ENCODE measurements at places on chromosomes 1 and 21.

DNA sequence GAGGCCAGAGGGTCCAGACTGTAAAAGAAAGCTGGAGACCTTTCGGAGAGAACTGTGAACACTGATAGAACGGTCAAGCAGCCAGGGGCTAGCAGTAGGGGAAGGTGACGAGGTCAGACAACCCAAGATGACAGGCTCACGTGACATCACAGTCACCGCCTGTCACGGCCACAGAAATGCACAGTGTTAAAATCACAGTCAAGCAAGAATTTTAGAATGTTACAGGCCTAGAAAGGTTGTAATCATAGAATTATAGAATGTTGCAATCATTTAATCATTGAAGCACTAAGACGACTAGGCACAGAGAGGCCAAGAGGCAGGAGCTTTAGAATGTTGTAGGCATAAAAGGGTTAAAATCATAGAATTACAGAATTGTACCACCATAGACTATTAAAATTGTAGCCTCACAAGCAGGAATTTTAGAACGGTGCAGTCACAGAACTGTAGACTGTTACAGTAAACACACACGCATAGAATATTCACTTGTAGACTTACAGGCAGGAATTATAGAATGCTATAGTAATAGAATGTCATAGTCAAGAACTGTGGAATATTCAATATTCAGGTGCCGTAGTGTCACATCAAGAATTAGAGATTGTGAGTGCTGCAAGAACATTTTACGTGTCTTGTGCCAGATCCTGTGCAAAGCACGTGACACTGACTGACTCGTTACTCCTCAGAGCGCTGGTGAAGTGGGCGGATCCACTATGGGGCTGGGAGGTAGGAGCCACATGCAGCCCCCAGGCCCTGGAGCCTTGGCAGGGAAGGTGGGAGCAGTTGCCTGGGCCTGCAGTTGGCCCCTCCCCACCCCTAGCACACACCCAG, 118.1 kb downstream of the EPHB2 start:
- DNase-seq = no peak

DNA sequence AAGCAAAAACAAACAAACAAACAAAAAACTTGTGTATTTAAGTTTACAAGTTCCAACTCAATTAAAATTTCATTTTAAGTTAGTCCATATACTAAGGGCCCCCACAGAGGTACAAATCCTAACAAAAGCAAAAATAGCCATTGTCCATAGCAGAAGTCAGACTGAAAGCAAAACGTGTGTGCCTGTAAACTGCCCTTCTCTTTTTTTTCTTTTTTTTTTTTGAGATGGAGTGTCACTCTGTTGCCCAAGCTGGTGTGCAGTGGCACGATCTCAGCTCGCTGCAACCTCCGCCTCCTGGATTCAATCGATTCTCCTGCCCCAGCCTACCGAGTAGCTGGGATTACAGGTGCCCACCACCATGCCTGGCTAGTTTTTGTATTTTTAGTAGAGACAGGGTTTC, 11.6 kb upstream of the IFNGR2 start:
- no peak for DNase-seq

GRCh38 chr21:33731447-33731846, 89.1 kb downstream of the ITSN1 start:
- DNase-seq = no peak

DNA sequence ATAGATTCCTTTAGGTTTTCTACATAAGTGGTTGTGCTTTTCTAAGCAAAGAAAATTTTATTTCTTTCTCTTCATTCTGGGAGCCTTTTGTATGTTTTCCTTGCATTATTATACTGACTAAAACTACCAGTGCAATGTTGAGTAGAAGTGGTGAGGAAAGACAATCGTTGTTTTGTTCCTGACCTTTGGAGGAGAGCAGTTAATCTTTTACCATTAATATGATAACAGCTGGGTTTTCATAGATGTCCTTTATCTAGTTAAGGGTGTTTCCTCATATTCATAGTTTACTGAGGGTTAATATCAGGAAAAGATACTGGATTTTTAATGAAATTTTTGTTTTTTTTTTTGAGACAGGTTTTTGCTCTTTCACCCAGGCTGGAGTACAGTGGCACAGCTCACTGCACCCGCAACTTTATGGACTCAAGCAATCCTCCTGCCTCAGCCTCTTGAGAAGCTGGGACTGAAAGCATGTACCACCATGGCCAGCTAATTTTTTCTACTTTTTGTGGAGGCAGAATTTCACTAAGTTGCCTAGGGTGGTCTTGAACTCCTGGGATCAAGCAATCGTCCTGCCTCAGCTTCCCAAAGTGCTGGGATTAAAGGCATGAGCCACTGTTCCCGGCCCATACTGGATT, 9.0 kb upstream of the KCTD3 start:
- no peak for DNase-seq

GRCh38 chr1:218346391-218347204, 1.5 kb downstream of the TGFB2 start:
- peak; percentile 36 for DNase-seq

GRCh38 chr1:54721719-54722118, 6.1 kb downstream of the TTC4 start:
- no peak for DNase-seq

GRCh38 chr1:237864338-237865244, 26.1 kb downstream of the ZP4 start:
- DNase-seq = peak; percentile 33

- no peak for DNase-seq
Measured at GRCh38 chr1:109361069-109361468, 36.6 kb downstream of the SORT1 start.

All from amygdala (tissue), 56 donors.